ENCODE measurements at places on chromosomes 11 and 22.

- DNase-seq, result no peak
These were observed 97.0 kb downstream of the RDX start for GRCh38 chr11:110199184-110199981.

DNA sequence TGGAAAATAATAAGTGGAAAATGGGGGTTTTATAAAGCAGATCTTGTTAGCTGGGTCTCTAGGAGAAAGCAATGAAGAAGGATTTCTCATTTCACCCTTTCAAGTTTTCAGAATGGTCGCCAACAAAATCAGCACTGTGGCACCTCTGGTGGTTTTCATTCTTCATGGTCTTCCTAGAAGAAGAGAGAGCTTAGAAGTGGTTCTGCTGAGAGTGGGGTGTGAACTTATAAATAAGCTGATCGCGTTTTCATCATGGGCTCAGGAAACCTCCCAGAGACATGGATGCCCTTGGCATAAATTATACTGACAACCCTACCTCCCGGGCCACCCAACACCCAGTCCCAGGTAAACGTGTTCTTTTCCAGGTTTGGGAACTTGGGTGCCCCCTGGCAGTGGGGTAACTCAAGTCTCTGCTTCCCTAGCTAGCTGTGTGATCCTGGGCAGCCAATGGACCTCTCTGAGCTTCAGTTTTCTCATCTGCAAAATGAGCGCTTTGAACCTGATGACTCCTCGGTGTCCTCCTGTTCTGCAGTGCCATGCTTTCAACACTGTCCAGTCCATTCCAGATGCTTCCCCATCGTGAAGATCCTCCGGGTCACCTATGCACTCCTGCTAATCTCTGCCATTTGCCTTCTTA lies 72.6 kb upstream of the GRAMD1B start:
- no peak for DNase-seq

DNA sequence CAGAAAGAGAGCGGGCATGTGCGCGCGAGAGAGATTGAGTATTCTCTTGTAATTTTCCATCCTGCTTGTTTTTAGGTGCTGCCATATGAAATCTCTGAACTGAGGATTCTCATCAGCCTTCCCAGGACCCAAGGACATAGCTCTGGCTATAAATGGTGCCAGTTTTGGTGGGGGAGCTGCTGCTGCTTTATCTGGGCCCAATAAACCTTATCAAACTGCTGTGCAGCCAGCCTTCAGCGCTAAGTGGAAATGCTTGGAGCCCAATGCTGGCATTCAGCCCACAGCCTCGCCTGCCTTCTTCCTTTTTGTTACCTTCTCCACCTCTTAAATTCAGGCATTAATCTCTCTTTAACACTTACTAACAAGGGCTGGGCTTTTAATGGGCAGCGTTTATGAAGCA lies 2.4 kb upstream of the ZBTB16 start:
- no peak for DNase-seq

- DNase-seq, result no peak
These were observed 162.3 kb downstream of the LARGE1 start for GRCh38 chr22:33757802-33758483.

All from activated naive CD4-positive, alpha-beta T cell (primary cell).